ENCODE measurements at places on chromosomes 7 and 10.

DNA sequence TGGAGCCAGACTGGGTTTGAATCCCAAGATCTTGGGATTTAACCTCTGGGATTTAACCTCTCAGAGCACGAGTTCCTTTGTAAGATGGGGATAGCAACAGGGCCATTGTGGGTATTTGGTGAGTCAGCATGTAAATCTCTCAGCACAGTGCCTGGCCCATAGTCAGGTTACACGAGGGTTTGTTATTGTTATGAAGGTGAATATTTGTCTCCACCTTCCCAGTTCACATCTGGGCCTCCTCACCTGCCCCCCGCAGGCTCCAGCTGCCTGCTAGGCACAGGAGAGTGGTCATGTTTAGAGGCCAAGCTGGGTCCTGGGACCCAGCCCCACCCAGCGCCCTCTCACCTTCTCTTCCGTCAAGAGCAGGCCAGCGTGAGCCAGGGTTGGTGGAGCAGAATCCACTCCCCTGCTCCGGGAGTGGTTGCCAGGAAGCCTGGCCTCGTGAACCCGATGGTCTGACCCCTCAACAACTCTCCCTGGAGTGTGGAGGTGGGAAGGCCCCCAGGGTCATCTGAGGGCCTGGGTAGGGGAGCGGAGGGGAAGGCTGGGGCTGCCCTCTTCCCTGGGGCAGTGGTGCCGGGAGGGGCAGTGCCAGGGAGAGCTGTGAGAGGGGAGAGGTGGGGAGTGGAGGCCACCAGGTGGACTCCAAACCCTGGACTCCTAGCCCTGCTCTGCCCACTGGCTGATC, 26.0 kb downstream of the FAM241B start:
- no peak overlapping the region for H3K27ac ChIP-seq
- H3K36me3 ChIP-seq = no peaks in the 10 kb centered on the region
- no peak overlapping the region for H3K4me3 ChIP-seq
- DNase-seq = no peak

GRCh38 chr7:67422601-67423000, 426.0 kb downstream of the TYW1 start:
- H3K27me3 ChIP-seq = no peaks in the 10 kb centered on the region
- no peaks in the 10 kb centered on the region for H3K36me3 ChIP-seq
- DNase-seq = no peak
- H3K27ac ChIP-seq = no peak overlapping the region
- no peaks in the 10 kb centered on the region for H3K4me1 ChIP-seq
- no peak overlapping the region for H3K4me3 ChIP-seq

DNA sequence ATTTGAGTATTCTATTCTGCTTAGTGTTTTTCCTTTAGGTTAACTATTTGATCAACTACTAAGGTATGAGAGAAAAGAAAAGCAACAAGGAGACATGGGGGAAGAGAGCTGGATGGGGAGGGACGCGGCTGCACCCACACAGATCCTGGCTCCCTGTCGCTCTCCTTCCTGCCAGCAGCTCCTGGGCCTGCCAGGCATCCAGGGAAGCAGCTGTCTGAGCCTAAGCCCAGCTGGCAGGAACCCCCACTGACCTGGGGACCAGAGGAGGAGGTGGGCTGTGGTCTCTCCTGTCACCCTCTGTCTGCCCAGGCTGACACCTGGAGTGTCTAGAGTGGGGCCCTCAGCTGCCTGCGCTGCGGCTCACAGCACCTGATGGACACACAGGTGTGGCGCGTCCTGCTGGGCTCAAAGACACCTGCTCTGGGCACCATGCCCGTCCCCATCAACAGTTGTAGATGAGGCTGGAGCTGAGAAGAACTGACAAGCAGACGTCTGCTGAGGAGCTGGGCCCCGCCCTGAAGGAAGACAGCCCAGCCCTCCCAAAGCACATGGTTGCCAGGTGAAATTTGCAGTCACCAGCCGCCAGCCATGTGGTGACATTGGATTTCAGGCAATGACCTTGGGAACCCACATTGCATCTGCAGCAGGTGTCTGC, 207.9 kb downstream of the PLXNA4 start:
- no peaks in the 10 kb centered on the region for H3K36me3 ChIP-seq
- peaks cover 16% of the 10 kb centered on the region for H3K4me1 ChIP-seq
- no peak overlapping the region for H3K27ac ChIP-seq
- DNase-seq = no peak
- no peaks in the 10 kb centered on the region for H3K27me3 ChIP-seq
- H3K4me3 ChIP-seq = no peak overlapping the region

DNA sequence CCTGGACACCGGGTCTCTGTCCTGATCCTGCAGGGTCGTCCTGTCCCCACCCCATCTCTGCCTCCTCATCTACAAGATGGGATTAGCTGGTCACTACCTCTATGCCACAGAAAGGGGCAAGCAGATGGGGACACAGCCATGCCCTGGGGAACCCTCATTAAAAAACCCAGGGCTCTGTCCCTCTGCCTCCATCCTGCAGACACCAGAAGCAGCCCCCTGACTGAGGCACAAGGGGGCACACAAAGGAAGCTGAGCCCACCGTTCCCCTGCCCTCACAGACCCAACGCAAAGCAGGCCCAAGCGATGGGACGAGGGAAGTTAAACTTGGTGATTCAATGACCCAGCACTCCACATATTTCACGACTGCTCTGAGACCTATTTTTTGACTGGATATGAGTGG, 142.4 kb downstream of the TCERG1L start:
- H3K4me1 ChIP-seq = no peaks in the 10 kb centered on the region
- H3K27me3 ChIP-seq = no peaks in the 10 kb centered on the region
- no peaks in the 10 kb centered on the region for H3K36me3 ChIP-seq
- DNase-seq = no peak
